ENCODE measurements at places on chromosomes 7 and 10.

DNA sequence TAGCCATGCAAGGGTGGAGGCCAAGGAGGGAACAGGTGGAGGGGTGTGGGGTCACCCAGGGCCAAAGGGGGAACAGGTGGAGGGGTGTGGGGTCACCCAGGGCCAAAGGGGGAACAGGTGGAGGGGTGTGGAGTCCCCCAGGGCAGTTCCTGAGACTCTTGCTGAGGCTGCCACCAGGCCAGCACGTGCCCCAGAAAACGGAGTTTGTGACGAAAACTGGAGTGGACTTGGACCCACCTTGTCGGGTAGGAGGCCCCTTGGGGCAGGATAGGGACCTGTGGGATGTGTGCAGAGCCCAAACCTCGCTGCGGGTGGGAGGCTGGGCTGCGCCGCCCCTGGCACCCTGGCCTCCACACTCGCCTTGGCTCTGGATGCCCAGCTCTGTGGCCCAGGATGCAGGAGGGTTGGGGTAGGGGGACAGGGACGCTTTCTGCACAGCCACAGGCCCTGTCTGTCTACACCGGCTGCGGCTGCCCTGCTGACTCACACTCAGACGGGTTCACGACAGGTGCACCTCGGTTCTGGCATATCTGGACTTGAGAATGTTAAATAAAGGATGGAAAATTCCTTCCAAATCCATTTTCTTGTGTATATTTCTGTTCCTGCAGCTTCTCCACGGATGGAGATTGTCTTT, 562 bp upstream of the ADGRA1 start:
- no peak overlapping the region for H3K27ac ChIP-seq
- no peaks in the 10 kb centered on the region for H3K36me3 ChIP-seq
- peaks cover 18% of the 10 kb centered on the region for H3K4me1 ChIP-seq
- no peak for DNase-seq
- peaks cover 64% of the 10 kb centered on the region for H3K27me3 ChIP-seq
- H3K4me3 ChIP-seq, result peak overlapping the region; percentile 65

GRCh38 chr10:28179006-28179742, 123.7 kb downstream of the MPP7 start:
- peaks cover 5% of the 10 kb centered on the region for H3K4me1 ChIP-seq
- no peak overlapping the region for H3K27ac ChIP-seq
- no peaks in the 10 kb centered on the region for H3K27me3 ChIP-seq
- H3K4me3 ChIP-seq, result no peak overlapping the region
- H3K36me3 ChIP-seq, result no peaks in the 10 kb centered on the region

GRCh38 chr10:80506189-80506575, 31.5 kb upstream of the SH2D4B start:
- no peak overlapping the region for H3K27ac ChIP-seq
- H3K36me3 ChIP-seq, result peaks cover 6% of the 10 kb centered on the region
- H3K27me3 ChIP-seq, result no peaks in the 10 kb centered on the region
- H3K4me1 ChIP-seq, result peaks cover 69% of the 10 kb centered on the region

DNA sequence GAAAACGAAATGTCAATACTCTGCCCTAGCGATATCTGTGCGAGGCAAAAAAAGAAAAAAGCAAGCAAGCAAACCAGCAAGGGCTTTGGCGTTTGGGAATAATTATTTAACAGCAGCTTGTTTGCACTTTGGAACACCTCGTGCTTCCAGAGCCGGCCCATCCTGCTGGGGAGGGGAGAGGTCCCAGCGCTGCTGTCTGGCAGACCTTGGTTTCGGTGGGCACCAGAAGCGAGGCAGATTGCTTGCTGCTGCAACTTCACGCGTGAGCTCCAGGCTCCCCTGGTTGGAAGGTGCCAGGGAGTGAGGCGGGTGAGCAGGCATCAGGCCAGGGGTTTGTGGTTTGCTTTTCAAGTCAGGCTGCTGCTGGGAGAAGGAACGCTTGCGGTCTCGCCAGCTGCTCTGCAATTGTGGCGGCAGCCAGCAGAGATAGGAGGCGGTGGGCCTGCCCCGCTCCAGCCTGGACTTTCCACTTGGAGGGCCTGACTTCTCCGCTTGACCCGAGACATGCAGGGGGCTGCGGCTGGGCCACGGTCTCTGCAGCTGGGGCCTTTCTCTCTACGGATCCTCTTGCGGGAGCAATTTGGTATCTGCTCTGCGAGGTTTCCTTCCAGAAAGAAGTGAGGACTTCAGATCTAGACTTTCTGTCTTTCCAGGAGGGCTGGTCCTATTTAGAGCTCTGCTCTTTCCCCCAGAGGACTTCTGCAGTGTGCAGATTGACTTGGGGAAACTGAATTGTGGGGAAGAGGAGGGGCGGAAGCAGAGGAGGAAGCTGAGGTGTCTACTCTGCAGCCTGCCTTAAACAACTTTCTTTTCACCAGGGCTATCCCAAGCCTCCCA, 131.4 kb downstream of the PRPF18 start:
- peaks cover 71% of the 10 kb centered on the region for H3K27me3 ChIP-seq
- peaks cover 22% of the 10 kb centered on the region for H3K36me3 ChIP-seq
- DNase-seq, result no peak
- H3K4me3 ChIP-seq, result no peak overlapping the region
- peaks cover 41% of the 10 kb centered on the region for H3K4me1 ChIP-seq

- no peaks in the 10 kb centered on the region for H3K36me3 ChIP-seq
- H3K27ac ChIP-seq, result no peak overlapping the region
- H3K27me3 ChIP-seq, result no peaks in the 10 kb centered on the region
- DNase-seq, result no peak
Observed at GRCh38 chr10:67789769-67790168, 48.2 kb downstream of the DNAJC12 start.

DNA sequence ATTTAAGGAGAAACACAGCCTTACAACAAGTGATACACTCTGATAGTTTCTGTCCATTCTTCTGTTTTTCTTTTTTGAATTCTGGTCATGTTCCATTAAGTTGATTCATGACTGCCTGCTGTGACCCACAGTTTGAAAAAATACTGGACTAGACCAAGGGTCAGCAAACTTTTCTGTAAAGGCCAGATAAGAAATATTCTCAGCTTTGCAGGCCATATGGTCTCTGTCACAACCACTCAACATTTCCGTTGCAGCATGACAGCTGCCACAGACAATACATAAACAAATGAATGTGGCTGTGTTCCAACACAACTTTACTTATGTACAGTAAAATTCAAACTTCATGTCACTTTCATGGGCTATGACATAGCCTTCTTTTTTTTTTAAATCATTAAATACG, 156.7 kb downstream of the PLXNA4 start:
- H3K36me3 ChIP-seq, result no peaks in the 10 kb centered on the region
- peaks cover 42% of the 10 kb centered on the region for H3K4me1 ChIP-seq
- no peak overlapping the region for H3K27ac ChIP-seq
- DNase-seq, result no peak

DNA sequence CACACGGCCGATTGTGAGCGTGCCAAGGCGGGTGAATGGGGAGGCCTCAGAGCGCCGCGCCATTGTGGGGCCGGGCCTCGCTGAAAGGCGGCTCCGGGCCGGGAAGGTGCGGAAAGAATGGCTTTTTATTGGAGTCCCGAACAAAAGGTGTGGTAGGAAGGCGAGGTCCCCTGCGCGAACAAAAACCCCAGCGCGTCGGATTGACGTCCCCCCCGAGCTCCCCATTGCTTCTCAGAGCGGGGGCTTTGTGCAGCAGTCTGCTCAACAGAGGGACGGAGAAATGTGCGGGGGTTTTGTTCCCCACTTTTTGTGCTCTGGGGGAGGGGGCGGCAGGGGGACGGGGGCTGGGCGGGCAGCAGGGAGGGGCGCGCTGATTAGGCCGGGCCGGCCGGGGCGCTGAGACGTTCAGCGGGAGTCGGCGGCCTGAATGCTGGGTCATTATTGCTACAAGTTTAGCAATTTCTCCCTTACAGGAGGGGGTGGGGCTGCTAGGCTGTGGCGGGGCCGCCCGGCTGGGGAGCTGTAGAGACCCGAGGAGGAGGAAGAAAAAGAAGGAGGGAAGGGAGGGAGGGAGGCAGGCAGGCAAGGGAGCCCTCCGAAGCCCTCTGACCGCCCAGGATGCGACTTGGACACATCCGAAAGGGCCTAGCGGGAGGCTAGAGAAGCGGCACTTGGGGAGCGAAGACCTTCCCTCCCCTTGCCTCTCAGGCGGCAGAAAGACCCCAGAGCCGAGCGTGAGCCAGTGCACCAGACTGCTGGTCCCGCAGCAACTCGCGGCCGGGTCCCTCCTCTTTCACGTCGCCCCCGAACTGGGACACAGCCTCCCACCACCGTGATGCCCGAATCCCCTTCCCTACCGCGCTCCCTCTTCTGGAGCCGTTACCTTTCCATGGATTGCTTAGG, 4.6 kb downstream of the NKX2-3 start:
- no peak overlapping the region for H3K27ac ChIP-seq
- no peak for DNase-seq
- H3K27me3 ChIP-seq, result peaks cover 96% of the 10 kb centered on the region
- peak overlapping the region; percentile 75 for H3K4me3 ChIP-seq
- H3K4me1 ChIP-seq, result peaks cover 32% of the 10 kb centered on the region
- peaks cover 7% of the 10 kb centered on the region for H3K36me3 ChIP-seq

DNA sequence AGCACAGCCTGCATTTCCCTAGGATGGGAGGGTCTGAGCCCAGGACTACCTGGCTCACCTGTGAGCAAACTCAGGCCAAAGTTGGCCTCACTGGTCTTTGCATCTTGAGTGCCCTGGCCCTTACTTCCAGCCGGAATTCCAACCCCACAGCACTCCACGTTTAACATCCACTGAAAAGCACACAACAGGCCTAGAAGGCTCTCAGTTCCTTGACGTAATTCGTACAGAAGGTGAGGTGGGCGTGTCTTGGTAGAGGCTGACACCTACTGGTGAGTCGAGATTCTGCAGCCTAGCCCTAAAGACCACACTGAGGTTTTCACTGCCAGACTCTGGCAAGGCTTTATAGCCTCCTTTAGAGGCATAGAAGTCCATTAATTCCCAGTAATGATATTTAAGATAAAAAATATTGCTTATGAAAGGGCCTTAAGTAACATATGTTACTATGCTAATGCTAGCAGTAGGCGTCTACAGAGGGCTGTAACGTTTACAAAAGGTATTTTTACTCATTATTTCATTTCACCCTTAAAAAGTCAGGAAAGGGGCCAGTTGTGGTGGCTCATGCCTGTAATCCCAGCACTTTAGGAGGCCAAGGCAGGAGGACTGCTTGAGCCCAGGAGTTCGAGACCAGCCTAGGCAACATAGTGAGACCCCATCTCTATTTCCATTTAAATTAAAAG, 95.8 kb downstream of the HIP1 start:
- H3K4me3 ChIP-seq, result peak overlapping the region; percentile 78
- DNase-seq, result peak; percentile 57
- no peaks in the 10 kb centered on the region for H3K27me3 ChIP-seq
- H3K27ac ChIP-seq, result no peak overlapping the region

DNA sequence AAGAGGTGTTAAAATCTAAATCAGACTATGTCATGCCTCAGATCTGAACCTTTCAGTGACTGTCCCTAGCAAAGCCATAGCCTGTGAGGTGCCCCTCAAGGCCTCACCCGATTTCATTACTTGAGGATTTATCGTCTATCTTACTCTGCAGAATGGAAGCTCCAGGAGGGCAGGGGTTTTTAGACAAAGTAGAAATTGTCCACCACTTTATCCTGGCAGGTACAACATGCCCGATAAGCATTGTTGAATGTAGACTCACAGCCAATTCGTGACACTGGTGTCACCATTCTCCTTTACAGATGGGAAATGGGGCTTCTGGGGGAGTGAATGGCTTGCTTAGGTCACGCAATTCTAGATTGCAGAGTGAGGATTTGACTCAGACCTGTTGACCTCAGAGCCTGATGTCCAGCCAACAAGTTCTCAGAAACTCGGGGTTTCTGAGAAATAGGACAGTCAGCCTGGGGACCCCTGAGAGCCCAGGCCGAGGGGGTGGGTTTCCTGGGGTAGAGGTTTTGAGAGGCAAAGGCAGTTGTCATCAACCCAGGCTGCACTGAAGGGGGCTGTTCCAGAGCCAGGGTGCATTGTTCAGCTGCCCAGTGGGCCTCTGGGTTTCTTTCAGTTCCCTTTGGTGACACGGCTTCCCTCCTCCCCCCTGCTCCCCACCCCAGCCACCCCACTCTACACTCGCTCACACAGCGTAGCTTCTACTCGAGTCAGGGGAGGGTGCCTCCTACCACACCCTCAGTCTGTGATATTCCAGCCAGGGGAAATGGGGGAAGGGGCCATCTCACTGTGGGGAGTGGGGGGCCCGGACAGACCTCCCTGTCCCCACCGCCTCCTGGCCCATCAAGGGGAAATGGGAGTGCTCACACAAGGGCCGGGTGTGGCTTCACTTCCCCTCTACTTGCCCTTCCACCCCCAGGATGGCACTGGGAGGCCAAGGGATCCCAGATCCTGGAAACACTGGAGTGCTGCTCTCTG, 3.1 kb upstream of the IRF5 start:
- DNase-seq, result no peak
- no peak overlapping the region for H3K4me3 ChIP-seq
- peaks cover 2% of the 10 kb centered on the region for H3K36me3 ChIP-seq
- peaks cover 58% of the 10 kb centered on the region for H3K27me3 ChIP-seq
- H3K27ac ChIP-seq, result no peak overlapping the region

DNA sequence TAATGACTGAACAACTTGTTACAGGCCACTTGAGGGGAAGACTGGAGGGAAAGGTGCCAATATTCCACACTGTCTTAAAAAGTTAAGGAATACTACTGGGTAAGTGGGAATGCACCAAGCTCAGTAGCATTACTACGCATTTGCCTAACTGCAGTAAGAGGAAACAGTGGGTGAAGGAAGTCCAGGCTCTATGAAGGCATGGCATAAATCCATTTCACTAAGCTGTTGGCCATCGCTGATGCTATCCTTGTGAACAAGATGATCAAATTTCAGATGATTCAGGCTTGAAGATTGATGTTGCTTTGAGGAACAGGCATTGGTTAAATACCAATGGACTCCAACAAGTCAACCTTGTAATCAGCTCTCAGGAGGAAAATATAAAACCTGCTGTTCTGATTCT, 44.2 kb upstream of the TES start:
- no peaks in the 10 kb centered on the region for H3K4me1 ChIP-seq
- DNase-seq, result no peak
- H3K36me3 ChIP-seq, result no peaks in the 10 kb centered on the region
- H3K27me3 ChIP-seq, result peaks cover 20% of the 10 kb centered on the region
- no peak overlapping the region for H3K4me3 ChIP-seq
- H3K27ac ChIP-seq, result no peak overlapping the region

DNA sequence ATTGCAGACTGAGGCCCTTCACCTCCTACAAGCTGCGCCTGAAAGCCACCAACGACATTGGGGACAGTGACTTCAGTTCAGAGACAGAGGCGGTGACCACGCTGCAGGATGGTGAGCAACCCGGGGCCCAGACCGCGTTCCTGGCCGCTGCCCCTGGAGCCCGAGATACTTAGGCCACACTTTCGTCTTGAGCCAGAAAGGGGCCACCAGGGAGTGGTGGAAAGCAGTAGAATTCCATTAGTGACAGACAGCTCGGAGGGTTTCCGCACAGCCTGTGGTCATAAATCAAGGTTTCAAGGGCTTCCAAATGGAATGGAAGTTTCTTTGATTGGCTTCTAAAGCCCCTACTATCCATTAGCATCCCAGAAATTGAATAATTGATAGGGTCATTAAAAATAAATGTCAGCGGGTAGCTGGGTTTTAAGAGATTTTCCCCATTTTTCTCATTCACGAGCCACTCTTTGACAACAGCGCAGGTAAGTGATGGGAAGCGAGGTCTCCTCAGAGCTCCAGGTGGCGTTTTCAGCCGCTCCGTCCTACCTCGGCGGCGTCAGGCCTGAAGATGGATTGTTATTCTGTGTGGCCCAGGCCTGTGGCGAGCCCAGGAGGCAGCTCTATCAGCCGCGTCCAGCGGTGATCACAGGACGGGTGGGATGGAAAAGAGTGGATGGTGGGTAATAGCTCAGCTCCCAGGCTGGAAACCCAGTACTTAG, 523.5 kb upstream of the FOXK1 start:
- DNase-seq, result no peak
- H3K4me3 ChIP-seq, result no peak overlapping the region
- H3K4me1 ChIP-seq, result peaks cover 32% of the 10 kb centered on the region

GRCh38 chr7:139886899-139887298, 57.8 kb downstream of the TBXAS1 start:
- H3K4me1 ChIP-seq, result no peaks in the 10 kb centered on the region
- H3K27ac ChIP-seq, result no peak overlapping the region
- no peak overlapping the region for H3K4me3 ChIP-seq
- DNase-seq, result no peak
- H3K27me3 ChIP-seq, result no peaks in the 10 kb centered on the region
- H3K36me3 ChIP-seq, result no peaks in the 10 kb centered on the region
